Myocyte (in vitro differentiated cells): ENCODE measurements at places on chromosomes 4 and X.
A peak's percentile ranks its signal among the peaks of the same experiment; 100 is the strongest.

GRCh38 chrX:109774706-109775105 lies 41.6 kb upstream of the ACSL4 start:
- peak; percentile 47 for DNase-seq

- DNase-seq = no peak
Observed at GRCh38 chr4:19401301-19402080, 850.2 kb upstream of the SLIT2 start.

- DNase-seq = peak; percentile 41
Observed at GRCh38 chr4:129641179-129641578, 545.2 kb downstream of the C4orf33 start.

DNA sequence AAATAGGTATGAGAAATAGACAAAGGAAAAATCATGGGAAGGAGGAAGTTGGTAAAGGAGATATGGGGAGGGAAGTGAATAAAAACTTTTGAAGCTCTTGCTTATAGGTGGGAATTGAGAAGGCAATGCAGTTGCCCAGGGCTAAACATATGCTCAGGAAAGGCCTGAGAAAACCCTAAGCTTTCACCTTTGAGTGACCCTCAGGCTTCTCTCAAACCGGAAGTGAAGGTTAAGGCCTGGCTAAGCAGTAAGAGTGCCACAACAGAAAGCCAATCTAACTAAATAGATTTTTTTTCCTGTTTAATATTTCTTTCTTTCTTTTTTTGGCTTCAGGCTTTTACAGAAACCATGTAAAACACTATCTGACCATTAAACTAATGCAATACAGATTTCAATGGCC lies 69.5 kb upstream of the GABRA3 start:
- DNase-seq = no peak

- no peak for DNase-seq
Observed at GRCh38 chr4:13151194-13151593, 332.9 kb downstream of the RAB28 start.

DNA sequence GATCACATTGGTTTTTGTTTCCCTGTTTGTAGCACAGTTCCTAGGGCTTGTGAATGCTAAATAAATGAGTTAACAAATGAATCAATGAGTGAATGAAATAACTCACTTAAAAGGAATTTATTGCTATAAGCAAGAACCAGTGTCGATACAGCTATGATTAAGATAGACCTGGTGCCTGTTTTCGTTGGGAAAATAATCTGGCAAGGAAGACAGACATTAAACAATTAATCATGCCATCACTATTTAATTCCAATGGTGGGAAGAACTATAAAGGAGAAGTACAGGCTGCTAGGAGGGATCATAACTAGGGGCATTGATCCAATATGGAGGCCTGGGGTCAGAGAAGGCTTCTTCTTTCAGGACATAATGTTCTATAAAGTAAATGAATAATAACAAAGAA lies 4.5 kb upstream of the CBR4 start:
- DNase-seq = no peak

- DNase-seq = peak; percentile 46
Observed at GRCh38 chrX:150329868-150330267, 33.2 kb upstream of the MAMLD1 start.
